ENCODE measurements at places on chromosomes 6 and 20.

GRCh38 chr6:44540881-44541280 lies 153.4 kb downstream of the CDC5L start:
- no peak for DNase-seq

- DNase-seq = no peak
Measured at GRCh38 chr6:31829633-31830283, 2.2 kb downstream of the HSPA1B start.

DNA sequence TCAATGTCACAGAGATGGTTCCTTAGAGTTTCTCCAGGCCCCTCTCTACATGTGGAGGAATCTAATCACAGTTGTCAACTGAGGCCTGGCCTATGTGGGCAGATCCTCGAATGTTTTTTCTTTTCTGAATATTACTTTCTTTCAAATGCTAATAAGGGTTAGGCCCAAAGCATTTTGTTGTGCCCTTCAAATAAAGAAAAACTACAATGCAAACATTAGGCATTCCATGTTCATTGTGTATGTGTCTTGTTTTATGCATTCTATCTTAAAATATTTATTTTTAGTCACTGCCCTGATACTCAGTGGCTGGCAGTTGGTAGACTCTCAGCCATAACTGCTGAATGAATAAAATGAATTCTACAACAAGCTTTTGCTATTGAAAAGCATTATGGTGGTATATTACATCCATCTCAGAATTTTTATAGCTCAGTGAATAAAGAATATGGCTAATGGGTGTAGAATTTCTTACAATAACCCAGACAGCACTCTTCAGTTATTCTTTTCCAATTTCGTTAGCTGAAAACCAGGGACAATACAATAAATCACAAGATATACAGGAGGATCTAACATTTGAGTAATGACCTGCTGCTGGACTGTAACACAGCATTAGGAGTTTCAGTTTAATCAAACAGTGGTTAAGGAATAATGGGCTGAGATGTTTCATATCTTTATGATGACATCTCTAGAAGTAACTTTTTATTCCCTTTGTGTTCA lies 28.3 kb downstream of the RGS17 start:
- no peak for DNase-seq

DNA sequence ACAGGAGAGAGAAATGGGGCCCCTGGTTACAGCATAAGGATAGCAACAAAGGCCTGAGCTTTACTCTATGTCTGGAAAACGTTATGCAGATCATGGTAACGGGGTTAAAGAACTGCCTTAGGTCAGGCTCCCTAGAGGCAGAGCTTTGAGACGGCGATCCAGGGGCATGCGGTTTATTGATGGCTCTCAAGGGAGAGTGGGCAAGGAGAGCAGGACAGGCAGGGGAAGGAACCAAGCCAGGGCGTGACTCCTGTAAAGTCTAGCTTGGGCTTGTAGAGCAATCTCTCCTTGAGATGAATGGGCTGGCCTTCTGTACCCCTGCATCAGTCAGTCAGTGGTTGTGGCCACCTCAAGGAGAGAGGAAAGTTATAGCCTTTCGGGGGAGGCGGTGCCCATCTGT lies 12.5 kb upstream of the FERMT1 start:
- no peak for DNase-seq

DNA sequence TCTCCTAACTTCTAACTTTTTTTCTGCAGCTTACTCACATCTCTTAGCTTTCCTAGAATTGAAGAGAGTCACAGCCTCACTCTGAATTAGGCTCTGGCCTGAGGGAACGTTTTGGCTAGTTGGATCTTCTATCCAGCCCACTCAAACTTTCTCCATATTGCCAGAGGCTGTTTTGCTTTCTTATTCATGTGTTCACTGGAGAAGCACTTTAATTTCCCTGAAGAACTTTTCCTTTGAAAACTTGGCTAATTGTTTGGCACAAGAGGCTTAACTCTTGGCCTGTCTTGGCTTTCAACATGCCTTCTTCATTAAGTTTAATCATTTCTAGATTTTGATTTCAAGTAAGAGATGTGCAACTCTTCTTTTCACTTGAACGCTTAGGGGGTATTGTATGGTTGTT lies 138.2 kb upstream of the PLCB4 start:
- DNase-seq = no peak

- DNase-seq = no peak
Measured at GRCh38 chr6:80403365-80403764, 296.9 kb downstream of the BCKDHB start.

- DNase-seq = no peak
Measured at GRCh38 chr6:110529355-110529754, 52.9 kb upstream of the SLC22A16 start.

DNA sequence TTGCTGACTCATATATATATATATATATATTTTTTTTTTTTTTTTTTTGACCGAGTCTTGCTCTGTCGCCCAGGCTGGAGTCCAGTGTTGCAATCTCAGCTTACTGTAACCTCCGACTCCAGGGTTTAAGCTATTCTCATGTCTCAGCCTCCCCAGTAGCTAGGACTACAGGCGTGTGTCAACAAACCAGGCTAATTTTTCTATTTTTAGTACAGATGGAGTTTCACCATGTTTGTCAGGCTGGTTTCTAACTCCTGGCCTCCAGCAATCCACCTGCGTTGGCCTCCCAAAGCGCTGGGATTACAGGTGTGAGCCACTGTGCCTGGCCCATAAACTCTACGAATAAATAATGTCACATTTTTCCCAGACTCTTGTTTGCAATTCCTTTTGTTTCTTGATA lies 4.8 kb downstream of the LRP11 start:
- DNase-seq = no peak

- no peak for DNase-seq
Measured at GRCh38 chr20:16350465-16350864, 222.8 kb downstream of the KIF16B start.

- DNase-seq = no peak
Measured at GRCh38 chr20:11852189-11852588, 65.5 kb upstream of the BTBD3 start.

DNA sequence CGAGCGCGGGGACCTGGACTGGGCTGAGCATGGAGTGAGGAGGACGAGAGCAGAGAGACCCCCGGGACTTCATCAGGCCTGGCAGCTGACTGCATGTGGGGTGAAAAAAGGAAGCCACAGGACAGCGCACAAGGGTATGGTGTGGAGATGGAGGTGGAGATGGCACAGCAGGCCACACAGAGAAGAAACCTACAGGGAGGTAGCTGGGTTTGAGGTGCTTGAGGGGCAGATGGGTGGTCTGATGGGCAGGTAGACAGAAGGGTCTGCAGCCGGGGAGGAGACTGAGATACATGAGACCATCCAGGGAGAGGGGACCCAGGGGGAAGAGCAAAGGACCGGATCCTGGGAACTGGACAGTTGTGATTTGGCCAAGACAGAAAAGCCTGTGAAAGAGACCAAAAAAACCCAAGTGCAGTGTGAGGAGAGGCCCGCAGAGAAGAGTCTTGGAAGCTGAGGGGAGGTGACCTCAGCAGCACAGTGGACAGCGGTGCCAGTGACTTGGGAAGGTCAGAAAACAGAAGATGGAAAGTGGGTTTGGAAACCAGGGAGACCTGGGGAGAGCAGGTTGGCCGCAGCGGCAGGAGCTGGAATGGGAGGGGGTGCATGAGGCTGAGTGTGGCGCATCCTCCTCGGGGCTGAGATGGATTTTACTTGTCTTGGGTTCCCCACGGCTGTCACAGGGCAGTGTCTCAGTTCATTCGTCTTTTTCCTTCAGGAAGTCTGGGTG lies 5.5 kb downstream of the HLA-DPB1 start:
- DNase-seq = no peak

DNA sequence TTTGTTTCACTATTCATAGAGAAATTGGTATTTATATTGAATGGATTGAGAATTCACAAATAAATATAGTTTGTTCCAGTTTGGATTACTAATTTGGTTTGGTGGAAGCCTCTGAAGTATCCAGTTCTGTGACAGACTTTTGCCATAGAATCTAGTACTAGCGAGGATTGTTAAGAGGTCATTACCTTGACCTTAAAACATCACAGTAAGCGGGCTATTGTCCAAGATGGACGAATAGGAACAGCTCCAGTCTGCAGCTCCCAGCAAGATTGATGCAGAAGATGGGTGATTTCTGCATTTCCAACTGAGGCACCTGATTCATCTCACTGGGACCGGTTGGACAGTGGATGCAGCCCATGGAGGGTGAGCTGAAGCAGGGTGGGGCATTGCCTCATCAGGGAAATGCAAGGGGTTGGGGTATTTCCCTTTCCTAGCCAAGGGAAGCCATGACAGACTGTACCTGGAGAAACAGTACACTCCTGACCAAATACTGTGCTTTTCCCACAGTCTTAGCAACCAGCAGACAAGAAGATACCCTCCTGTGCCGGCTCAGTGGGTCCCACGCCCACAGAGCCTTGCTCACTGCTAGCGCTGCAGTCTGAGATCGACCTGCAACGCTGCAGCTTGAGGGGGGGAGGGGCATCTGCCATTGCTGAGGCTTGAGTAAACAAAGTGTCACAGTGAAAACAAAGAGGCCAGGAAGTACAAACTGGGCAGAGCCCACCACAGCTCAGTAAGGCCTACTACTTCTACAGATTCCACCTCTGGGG lies 66.4 kb upstream of the NEDD9 start:
- no peak for DNase-seq

GRCh38 chr6:132927713-132928112 lies 113.3 kb downstream of the RPS12 start:
- DNase-seq = no peak

- DNase-seq = no peak
Measured at GRCh38 chr6:28751514-28751913, 172.3 kb downstream of the TRIM27 start.

- DNase-seq = no peak
Measured at GRCh38 chr20:41426086-41426830, 59.6 kb upstream of the EMILIN3 start.

- DNase-seq = no peak
Measured at GRCh38 chr6:12580290-12580689, 136.3 kb upstream of the PHACTR1 start.

DNA sequence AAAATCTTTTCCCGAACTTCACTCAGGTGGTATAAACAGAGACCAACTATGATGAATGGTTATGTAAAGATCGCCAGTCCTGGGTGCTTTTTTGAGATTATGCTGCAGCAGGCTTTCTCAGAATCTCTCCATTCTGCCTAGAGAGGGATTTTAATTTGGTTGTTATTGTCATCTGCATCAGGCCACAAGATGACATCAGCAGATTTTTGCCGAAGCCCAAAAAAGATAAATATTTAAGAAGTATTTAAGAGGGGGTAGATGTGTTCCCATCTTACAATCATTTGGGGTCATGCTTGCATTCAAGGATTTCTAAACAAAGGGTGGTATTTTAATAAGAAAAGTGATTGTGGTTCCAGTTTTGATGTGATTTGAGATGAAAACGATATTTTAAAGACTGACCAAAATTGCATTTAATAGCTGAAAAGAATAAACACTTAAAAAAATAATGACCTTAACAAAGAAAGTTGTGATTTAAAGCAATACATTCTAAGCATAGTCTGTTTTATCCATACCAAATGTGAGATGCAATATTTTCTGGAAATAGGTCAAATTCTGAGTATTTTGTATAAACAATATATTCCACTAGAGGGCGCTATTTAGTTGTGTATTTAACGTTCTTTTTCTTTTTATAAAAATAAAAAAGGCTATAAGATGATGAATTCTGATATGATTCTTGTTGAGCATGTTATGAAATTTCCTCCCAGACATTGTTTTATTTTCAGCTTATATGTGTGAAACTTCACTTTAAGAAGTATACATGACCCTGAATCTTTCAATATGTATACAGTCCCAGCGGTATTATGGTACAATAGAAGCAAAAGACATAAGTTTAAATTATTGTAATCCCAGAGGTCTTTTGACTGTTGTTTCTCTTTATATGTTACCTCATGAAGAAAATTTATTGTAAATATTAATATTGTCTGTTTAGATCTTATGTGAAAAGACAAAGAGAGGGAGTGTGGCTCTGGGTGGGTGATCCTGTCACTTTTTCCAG lies 51.0 kb upstream of the ZFP64 start:
- no peak for DNase-seq

DNA sequence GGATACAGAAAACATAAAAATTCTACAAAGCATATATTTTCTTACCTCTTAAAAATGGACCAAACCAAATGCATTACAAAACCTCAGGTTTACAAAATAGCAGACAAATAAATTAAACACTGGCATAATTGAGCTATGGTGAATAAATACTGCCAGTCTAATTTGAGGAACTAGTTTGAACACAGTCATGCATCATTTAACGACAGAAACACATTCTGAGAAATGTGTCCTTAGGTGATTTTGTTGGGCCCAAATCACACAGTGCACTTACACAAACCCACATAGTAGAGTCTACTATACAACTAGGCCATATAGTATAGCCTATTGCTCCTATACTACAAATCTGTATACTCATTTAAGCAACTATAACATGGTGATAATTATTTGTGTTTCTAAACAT lies 215.6 kb downstream of the FOXC1 start:
- DNase-seq = no peak

DNA sequence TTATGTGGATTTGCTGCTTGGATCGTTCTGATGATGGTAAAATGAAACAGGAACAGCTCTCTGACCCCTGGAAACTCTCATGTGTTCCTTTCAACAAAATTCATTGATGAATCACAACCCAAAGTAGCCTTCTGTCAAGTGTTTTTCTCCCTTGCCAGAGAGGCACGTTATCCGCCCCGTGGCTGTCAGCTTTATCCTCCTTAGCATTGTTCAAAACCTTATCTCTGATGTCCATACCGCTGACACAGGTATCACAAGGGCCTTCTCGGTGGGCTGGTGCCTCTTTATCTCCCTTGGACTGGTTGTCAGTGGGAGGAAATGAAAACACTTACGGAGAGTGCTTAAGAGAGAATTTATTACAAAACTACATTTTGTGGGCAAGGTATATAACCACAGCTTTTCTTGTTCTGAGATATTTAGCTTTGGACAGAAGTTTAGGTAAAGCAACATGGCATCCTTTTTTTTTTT lies 84.9 kb downstream of the TIAM2 start:
- no peak for DNase-seq

DNA sequence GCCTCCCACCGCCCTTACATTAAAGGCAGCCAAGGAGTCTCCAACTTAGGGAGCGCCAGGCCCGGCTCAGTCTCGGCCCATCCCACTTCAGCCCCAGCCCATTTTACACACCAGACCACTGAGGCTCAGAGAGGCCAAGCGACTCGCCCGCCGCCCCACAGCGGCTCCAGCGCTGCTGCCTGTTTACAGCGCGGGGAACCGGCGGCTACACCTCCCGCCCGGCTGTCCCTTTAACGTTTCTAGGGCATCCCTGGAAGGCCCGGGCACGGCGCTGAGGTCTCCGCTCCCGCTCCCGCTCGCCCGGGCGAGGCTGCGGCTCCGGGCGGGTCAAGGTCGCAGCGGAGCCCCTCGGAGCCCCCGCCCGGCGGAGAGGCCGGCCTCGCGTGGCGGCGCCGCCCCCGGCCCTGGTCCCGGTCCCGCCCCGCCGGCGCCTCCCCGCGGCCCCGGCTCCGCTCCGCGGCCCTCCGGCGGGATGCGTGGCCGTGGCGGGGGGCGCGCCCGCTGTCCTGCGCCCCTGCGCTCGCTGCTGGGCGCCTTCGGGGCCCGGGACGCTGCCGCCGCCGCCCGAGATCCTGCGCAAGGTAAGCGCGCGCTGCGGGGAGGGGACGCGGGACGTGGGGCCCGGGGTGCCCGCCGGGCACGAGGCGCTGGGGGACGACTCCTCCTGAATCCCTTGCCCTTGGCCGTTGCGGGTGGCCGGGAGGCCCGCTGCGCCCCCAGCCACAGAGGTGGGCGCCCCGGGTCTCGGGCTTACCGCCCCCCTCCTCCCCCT lies 27.1 kb upstream of the PHACTR3 start:
- DNase-seq = no peak
